ENCODE measurements at places on chromosomes 3 and 15.

DNA sequence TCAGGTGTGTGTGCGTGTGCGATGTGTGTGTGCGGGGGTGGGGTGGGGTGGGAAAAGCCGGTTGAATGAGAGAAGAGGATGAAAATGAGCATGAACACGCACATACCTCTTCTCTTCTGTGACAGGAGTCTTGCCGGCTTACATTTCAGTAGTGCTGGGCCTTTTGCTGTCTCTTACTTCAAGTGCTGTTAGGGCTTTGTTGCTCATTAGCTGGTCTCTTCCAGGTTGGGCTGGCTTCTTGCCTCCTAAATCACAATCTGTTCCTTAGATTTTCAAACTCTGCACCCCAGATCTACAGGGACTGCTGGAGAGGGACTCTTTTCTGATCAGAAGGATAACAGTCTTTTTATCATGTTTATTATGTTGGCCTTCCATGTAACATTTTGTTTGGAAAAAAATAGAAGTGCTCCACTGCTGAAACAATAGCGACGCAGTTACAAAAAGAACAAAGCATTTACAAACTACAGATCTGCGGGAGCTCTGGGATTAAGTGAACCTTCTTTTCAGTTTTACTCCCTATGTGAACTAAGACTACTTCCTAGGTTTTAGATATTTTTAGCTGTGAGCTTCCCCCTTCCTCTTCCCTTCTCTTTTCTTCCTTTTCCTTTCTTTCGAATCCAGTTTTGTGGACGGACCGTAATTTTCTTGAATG, 48.5 kb downstream of the USP13 start:
- DNase-seq: no peak

DNA sequence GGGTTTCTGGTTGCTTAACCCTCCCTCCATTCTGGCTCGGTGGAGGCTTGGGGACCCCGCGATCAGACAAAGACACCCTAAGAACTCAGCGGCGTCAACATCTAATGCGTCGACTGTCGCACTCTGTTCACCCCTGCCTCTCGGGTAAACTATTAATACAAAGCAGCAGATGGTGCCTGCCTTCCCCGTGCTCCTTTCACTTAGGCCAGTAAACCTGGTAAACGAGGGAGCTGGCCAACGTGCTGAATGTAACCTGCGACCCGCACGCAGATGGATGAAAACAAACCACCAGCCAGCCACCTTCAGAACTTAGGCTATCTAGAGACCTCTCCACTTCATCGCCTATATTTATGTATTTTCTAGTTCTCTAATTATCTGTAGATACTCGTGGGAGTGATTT, 848 bp upstream of the CADPS start:
- DNase-seq: peak; percentile 39

GRCh38 chr15:22883196-22883595, 44.7 kb downstream of the NIPA2 start:
- DNase-seq: no peak

DNA sequence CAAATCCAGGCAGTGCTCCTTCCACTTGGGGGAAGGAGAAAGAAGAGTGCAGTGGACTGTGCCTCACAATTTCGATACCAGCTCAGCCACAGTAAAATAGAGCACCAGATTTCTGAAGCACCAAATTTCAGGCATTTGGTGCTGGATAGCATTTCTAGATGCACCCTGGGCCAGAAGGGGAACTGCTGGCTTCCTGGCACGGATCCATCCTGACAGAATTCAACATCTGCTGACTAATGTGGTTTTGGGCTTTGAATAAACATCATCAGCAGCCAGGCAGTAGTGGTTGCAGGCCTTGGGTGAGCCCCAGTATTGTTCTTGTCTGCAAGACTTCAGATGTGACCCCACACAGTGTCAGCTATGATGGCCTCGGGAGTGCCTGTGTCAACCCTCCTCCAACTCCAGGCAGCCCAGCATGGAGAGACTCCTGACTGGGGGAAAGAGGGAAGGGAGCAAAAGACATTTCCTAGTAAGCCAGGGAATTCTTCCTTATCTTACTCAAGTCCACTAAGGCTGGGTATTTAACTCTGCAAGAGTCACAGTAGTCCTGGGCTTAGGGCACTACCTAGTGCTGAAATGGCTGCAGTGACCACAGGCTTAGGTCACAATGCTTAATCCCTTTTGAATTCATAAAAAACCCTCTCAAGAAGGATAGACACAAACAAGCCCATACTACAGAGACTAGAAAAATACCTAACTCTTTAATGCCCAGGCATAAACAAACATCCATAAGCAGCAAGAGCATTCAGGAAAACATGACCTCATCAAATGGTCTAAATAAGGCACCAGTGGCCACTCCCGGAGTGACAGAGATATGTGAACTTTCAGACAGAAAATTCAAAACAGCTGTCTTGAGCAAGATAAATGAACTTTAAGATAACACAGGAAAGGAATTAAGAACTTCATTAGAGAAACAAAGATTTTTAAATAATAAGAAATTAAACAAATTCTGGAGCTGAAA, 74.7 kb downstream of the SPATA16 start:
- DNase-seq: no peak

- DNase-seq: peak; percentile 86
Measured at GRCh38 chr15:75200765-75201615, 692 bp upstream of the C15orf39 start.

DNA sequence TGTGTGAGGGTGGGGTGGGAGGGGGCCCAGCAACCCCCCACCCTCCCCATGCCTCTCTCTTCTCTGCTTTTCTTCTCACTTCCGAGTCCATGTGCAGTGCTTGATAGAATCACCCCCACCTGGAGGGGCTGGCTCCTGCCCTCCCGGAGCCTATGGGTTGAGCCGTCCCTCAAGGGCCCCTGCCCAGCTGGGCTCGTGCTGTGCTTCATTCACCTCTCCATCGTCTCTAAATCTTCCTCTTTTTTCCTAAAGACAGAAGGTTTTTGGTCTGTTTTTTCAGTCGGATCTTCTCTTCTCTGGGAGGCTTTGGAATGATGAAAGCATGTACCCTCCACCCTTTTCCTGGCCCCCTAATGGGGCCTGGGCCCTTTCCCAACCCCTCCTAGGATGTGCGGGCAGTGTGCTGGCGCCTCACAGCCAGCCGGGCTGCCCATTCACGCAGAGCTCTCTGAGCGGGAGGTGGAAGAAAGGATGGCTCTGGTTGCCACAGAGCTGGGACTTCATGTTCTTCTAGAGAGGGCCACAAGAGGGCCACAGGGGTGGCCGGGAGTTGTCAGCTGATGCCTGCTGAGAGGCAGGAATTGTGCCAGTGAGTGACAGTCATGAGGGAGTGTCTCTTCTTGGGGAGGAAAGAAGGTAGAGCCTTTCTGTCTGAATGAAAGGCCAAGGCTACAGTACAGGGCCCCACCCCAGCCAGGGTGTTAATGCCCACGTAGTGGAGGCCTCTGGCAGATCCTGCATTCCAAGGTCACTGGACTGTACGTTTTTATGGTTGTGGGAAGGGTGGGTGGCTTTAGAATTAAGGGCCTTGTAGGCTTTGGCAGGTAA, 8.1 kb downstream of the FAM131A start:
- DNase-seq: peak; percentile 72

DNA sequence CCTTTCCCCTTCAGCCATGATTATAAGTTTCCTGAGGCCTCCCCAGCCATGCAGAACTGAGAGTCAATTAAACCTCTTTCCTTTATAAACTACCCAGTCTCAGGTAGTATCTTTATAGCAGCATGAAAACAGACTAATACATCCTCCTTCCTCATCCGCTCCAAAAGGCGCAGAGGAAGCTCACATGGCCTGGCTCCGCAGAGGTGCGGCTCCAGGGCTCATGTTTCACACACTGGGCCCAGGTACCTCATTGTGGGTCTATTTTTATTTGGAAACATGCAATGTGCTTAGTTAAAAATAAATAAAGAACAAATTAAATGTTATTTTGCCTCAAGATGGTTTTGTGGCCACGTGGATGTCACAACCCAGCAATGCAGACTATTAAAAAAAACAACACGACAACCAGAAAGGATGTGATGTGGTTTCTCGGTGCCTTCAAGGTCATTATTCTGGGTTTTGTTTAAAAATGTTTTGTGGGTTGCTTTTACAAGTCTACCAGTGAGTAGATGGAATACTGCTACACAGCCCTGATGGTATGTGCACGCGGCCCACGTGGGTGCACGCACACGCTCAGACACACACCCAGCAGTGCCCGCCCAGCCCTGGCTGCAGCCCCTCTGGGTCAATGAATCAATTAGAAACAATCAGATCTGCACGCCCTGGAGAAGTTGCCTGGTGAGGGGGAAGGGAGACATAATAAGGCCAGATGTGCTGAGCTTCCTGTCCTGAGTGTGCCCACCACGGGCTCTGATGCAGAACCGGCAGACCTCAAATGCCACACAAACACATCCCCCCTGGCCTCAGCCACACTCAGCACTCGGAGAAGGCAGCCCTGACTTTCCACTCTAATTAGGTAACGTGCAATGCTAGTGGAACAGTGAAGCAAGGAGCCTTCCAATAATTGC, 140.1 kb downstream of the ADAMTS17 start:
- no peak for DNase-seq

GRCh38 chr15:62249501-62249900, 84.4 kb upstream of the C2CD4B start:
- DNase-seq: no peak

DNA sequence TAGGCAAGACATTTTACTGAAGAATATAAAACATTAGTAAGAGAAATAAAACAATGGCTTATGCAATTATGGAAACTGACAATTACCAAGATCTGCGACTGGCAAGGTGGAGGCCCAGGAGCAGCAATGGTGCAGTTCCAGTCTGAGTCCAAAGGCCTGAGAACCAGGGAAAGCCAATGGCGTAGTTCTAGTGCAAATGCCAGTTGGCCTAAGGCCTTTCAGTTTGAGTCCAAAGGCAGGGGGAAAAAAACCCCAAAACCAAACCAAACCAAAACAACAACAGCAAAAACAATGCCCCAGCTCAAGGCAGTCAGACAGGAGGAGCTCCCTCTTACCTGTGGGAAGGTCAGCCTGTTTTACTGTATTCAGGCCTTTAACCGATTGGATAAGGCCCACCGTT, 72.6 kb downstream of the ST6GAL1 start:
- no peak for DNase-seq

DNA sequence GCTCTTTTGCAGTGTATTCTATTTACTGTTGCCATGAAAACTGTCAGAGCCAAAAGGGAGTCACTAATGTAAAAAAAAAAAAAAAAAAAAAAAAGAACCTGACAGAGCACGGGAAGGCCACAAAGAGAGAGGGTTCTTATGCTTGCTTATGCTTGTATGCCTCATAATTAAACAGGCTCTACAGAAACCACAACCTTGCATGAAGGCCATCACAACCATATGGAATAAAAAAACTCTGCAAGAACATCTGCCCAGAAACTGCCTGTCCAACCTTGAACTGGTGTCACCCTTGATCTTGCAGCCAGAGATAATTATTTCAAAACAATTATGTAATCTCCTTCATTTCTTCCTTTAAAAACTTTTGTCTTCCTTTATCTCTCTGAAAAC, 50.1 kb downstream of the CFAP20DC start:
- peak; percentile 78 for DNase-seq

DNA sequence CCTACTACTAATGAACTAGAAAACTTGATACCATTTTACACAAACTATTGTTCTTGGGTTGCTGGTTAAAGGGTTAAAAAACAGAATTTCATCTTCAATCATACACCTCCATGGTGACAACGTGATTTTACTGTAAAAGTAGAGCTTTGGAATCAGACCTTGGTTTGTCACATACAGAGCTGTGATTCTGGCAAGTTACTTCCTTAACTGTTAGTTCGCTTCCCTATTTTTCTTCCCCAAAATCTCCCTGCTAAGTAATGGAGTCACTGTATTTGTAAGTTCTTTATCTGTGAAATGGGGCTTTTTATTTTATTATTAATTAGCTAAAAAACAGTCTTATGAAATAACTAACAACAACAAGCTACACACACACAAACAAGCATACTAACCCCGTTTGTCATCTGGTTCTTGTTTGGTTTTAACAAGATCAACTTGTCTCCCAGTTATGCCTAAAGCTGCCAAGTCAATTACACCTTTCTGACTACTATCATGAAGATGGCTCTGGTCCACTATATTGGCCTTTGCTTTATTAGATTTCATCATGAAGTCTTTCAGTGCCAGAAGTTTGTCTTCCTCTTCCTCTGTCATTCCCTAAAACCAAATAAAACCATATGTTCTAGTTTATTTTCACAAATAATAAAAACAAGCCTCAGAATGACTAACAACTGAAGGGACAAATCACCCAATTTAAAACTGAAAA, 38.6 kb downstream of the PIK3R4 start:
- no peak for DNase-seq

DNA sequence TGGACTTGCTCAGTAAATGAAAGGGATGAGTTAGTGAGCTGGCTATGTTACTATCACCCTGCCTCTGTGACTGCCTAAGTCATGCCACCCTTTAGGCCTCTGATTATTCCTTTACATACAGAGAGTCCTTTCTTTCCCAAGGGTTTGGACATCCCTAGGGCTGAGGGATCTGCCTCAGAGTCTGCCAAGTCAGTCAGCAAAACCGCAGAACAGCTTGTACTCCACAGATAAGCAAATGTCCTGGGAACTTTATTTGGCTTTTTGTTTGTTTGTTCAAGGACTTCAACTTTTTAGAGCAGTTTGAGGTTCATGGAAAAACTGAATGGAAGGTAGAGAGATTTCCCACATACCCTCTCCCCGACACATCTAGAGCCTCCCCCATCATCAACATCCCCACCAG, 82.6 kb upstream of the TRIM42 start:
- peak; percentile 57 for DNase-seq

DNA sequence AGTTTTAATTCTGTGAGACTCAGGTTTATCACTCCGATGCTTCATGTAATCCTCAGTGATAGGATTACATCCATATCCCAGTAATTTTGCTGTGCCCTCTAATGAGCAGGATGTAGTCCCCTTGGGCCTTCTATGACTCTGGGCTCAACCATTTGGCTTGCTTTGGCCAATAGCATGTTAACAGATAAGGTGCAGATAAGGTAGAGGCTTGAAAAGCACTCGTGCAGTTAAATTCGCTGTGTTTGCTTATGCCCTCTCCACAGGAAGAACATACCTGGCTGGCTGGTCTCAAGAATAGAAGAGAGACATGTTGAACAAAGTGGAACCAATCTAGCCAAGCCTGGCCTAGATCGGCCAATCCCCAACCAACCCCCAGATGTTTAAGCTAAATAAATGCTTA, 20.1 kb downstream of the CCDC13 start:
- no peak for DNase-seq

DNA sequence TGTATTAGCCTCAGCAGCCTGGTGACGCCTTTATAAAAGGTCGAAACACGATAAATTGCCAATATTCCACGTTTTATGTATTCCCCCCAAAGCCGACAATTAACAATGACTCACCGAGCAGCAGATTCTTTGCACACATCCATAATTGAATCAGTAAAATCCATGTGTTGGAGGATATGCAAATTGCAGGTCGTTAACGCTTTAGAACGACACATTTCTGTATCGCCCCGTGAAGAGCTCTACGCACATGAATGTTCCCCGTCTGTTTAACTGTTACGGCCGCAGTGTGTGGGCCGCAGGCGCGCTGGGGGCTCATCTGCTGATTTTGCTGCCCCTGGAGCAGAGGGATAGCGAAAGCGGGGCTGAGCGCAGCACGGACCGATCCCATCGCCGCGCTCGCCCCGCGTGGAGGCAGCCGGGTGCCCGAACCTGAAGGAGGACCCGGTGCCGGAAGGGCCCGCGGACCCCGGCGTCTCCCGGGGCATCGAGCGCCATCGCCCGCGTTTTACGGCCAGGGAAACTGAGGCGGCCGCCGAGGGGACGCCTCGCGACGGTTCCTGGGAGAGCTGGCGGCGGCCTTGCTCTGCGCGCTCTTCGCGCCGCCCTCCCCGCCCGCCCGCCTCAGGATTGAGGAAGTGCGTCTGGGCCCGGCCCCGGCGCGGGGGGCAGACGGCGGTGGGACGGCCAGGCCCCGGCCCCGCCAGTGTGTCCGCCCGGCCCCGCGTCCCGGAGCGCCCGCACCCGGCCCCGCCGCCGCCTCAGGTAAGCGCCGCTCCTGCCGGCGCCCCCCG, at the start of gene LRRK1:
Gene LRRK1 (plus strand): TSS at position 668 of the 791 bp plus-strand sequence. CDS start 5,276 bp downstream, outside the sequence.
- peak; percentile 60 for DNase-seq

- DNase-seq: no peak
Measured at GRCh38 chr3:182220013-182220412, 508.3 kb downstream of the SOX2 start.

Measured in mammary epithelial cell (primary cell).